ENCODE measurements at places on chromosomes 1 and 21. TPM values are rescaled to one million over a fixed set of nuclear protein-coding genes. Genes with fewer than 3 reads are reported as not detected.

DNA sequence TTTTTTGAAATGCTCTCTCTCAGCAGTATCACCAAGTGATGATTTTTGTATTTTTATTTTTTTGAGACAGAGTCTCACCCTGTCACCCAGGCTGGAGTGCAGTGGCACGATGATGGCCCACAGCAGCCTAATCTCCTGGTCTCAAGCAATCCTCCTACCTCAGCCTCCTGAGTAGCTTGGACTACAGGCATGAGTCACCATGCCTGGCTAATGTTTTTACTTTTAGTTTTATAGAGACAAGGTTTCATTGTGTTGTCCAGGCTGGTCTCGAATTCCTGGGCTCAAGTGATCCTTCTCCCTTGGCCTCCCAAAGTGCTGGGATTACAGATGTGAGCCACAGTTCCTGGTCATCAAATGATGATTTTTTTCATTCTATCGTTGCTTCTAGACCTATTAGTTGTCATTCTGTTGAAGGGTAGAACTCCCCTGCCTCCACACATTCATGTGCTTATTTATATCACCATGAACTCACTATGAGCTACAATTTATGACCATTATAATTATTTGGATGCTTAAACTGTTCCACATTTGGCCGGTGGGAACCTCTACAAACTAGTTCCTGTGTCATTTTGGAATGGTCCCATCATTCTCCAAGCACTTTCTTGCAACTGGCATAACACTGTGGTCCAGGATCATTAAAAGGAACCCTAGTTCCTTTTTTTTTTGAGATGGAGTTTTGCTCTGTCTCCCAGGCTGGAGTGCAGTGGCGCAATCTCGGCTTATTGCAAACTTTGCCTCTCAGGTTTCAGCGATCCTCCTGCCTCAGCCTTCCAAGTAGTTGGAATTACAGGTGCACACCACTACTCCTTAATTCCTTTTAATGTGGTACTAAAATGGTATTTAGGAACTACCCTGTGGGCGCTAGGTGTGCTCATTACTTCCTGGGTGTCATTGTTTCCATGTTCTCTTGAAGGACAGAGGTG lies 20.2 kb upstream of the TOR3A start:
- no peaks in the 10 kb centered on the region for H3K4me1 ChIP-seq
- H3K27ac ChIP-seq = no peak overlapping the region
- H3K27me3 ChIP-seq = no peaks in the 10 kb centered on the region
- H3K36me3 ChIP-seq = peaks cover 21% of the 10 kb centered on the region

GRCh38 chr1:31799196-31799894 lies 16.5 kb downstream of the SPOCD1 start:
- peaks cover 9% of the 10 kb centered on the region for H3K27me3 ChIP-seq
- H3K36me3 ChIP-seq = no peaks in the 10 kb centered on the region
- no peak overlapping the region for H3K27ac ChIP-seq
- DNase-seq = no peak
- no peak overlapping the region for H3K4me3 ChIP-seq
- H3K4me1 ChIP-seq = no peaks in the 10 kb centered on the region

DNA sequence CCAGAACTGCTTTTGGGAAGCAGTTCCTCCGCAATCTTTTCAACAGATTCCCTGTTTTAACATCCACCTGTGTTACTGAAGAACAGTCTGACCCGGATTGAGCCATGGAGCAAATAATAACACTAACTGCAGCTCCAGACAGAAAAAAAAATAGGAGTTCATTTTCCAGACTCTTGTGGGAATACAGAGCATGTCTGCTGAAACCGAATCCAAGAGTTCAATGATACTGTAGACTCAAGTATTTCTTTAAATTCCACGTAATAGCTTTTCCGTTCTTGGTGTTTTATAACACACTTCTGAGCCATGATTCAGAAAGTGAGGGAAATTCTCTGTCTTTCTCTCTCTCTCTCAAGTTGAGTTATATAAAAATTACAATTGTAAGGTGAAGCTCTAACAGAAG lies 60.6 kb downstream of the DDAH1 start:
- no peak for DNase-seq
- no peaks in the 10 kb centered on the region for H3K4me1 ChIP-seq
- no peak overlapping the region for H3K27ac ChIP-seq
- H3K27me3 ChIP-seq = peaks cover 4% of the 10 kb centered on the region

- peak overlapping the region; percentile 53 for H3K4me3 ChIP-seq
- peak overlapping the region; percentile 86 for H3K27ac ChIP-seq
- peaks cover 26% of the 10 kb centered on the region for H3K36me3 ChIP-seq
- no peak for DNase-seq
Measured at GRCh38 chr1:92464588-92465255, 22.0 kb downstream of the GFI1 start.

Gene CRNN
- not detected for total RNA-seq

- no peaks in the 10 kb centered on the region for H3K27me3 ChIP-seq
- DNase-seq = no peak
- H3K27ac ChIP-seq = no peak overlapping the region
- H3K36me3 ChIP-seq = peaks cover 40% of the 10 kb centered on the region
- H3K4me3 ChIP-seq = no peak overlapping the region
Measured at GRCh38 chr1:39385067-39385988, 106.1 kb upstream of the BMP8A start.

GRCh38 chr21:42818328-42818749 lies 61.0 kb downstream of the WDR4 start:
- DNase-seq = peak; percentile 17
- H3K36me3 ChIP-seq = peaks cover 2% of the 10 kb centered on the region
- H3K4me1 ChIP-seq = no peaks in the 10 kb centered on the region
- H3K27ac ChIP-seq = no peak overlapping the region
- peaks cover 2% of the 10 kb centered on the region for H3K27me3 ChIP-seq

All from activated T-helper 1 cell treated with anti-CD3 and anti-CD28 coated beads, Interleukin-12 subunit alpha, Interleukin-12 subunit beta, Interleukin-2, Interleukin-4 antibody, amounts not matched to agents 30 ng/mL and 10 ng/mL and 1 ng/mL, durations not matched to agents 14 hours and 24 hours and 36 hours (primary cell).